ENCODE measurements at places on chromosomes 2 and 18. TPM values are rescaled to one million over a fixed set of nuclear protein-coding genes. Genes with fewer than 3 reads are reported as not detected.

Gene ASIC4
- total RNA-seq = not detected

Gene ABCG8
- not detected for total RNA-seq

- H3K36me3 ChIP-seq = no peaks in the 10 kb centered on the region
- H3K4me3 ChIP-seq = peak overlapping the region; percentile 86
- no peak for DNase-seq
- peaks cover 9% of the 10 kb centered on the region for H3K4me1 ChIP-seq
These were observed 715 bp upstream of the MEMO1 start for GRCh38 chr2:32011485-32011960.

GRCh38 chr2:200338692-200339091 is 32.2 kb downstream of the SPATS2L start:
- DNase-seq = no peak
- H3K4me1 ChIP-seq = peaks cover 6% of the 10 kb centered on the region
- peak overlapping the region; percentile 29 for H3K27ac ChIP-seq
- H3K36me3 ChIP-seq = no peaks in the 10 kb centered on the region

GRCh38 chr2:14700753-14701152 is 68.2 kb downstream of the LRATD1 start:
- no peaks in the 10 kb centered on the region for H3K4me1 ChIP-seq
- no peaks in the 10 kb centered on the region for H3K36me3 ChIP-seq
- H3K4me3 ChIP-seq = no peak overlapping the region
- H3K27ac ChIP-seq = no peak overlapping the region
- no peaks in the 10 kb centered on the region for H3K27me3 ChIP-seq

DNA sequence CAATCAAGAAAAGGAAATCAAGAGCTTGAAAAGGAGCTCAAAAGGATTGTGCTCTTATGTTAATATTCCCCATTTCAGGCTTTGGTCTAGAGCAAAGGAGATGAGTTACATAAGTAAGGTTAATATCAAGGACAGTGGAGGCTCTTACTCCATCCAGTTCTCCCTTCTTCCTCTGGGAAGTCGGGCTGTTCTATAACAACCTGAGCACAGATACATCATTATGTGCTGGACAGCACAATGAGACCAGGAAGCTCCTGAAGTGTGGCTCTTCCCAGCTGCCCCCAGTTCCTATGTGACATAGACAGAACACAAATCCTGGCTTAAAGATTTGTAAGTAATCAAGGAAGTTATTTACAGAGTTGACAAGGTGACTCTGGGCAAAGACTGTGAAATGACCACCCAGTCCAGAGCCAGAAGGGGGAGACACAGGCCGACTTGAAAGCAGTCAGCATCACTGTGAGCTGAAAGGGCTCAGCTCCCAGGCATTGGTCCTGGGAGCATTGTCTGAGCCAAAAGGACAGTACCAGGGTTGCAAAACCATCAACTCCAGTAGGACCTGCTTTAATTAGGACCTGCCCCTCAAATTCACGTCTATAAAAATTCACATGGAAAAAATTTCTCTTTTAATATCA is 917.6 kb upstream of the ACVR2A start:
- no peak for DNase-seq
- no peaks in the 10 kb centered on the region for H3K4me1 ChIP-seq
- no peak overlapping the region for H3K27ac ChIP-seq
- H3K4me3 ChIP-seq = no peak overlapping the region
- H3K36me3 ChIP-seq = no peaks in the 10 kb centered on the region

DNA sequence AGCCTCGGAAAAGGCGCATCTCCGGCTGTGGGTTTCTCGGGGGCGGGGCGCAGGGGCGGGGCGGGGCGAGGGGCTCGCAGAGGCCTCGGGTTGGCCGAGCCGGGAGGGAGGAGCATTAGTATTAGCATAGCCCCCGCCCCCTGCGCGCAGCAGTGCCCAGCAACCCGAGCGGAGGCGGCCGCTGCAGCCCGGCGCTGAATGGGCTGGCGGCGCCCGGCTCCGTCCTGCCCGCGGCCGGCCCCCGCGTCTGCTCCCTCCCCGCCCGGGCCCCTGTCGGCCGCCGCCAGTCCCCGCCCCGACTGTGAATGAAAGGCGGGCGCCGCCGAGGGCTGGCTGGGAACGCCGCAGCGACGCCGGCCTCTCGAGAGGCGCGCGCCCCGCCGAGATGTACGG is at the start of gene EFR3B:
TSS of gene EFR3B (plus strand) at position 149 of the 393 bp plus-strand sequence. CDS start at position 386, 237 bp downstream.
- DNase-seq = peak; percentile 97
- H3K4me3 ChIP-seq = peak within 1 kb of the TSS; percentile 48
- no peaks in the 10 kb centered on the region for H3K4me1 ChIP-seq
- H3K27ac ChIP-seq = peak within 1 kb of the TSS; percentile 50
- H3K27me3 ChIP-seq = no peaks in the 10 kb centered on the region
- H3K36me3 ChIP-seq = no peaks in the 10 kb centered on the region

- no peak for DNase-seq
- no peak overlapping the region for H3K27ac ChIP-seq
- H3K27me3 ChIP-seq = no peaks in the 10 kb centered on the region
- H3K36me3 ChIP-seq = no peaks in the 10 kb centered on the region
These were observed 95.4 kb upstream of the CCDC85A start for GRCh38 chr2:56088411-56088810.
